ENCODE measurements at places on chromosomes 6 and 20.
A peak's percentile ranks its signal among the peaks of the same experiment; 100 is the strongest.

DNA sequence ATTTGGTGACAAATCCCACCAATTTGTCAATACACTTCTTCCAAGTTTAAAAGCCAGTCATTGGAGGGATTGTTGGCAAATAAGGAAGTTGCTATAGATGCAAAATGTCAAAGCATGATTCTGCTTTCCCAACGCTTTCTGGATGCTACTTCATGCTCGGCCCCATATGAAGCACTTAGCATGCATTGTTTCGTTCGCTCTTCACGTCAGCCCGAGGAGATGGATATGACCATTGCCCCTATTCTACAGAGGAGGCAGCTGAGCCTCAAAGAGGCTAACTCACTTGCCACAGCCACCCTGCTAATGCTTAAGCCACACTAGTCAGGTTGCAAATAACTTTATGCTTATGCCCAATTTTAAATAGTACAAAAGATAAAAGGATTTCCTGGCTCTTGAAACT is 2.8 kb upstream of the NXT1 start:
- DNase-seq, result no peak

- peak; percentile 46 for DNase-seq
These were observed 38.8 kb downstream of the SNX9 start for GRCh38 chr6:157861814-157862213.

DNA sequence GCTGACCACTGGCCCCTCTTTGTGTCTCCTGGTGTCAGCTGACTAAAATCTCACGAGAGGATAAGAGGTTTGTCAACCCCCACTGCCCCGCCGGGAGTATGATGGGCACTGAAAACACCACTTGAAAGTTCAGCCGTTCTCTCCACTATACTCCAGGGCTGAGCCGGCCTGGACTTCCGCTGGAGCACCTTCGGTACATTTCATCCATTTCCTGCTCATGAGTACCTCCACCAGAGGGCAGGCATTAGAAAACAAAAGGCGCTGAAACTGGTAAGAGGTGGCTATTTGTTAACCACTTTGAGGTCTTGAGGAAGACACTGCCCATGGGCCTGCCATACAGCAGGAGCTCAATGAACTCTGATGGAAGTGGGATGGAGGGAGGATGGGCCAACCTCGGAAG is 17.9 kb upstream of the ANKRD60 start:
- peak; percentile 34 for DNase-seq

DNA sequence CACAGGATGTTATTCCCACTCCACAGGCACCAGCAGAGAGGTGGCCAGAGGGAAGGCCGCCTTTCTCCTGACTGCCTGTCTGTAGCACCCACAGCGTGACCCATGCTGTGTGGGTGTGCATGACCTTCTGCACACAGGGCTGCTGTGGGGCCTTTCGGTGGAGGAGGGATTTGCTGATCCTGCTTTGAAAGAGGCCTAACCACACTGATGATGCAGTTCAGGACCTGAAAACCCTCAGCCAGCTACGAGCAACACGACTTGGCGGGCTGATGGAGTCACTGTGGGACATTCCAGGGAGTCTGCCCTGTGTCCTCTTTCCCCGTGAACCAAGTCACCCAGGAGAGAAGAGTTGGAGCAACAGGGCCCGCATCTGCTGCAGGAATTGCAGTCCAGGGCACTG is 49.1 kb downstream of the SYTL3 start:
- DNase-seq, result peak; percentile 11

DNA sequence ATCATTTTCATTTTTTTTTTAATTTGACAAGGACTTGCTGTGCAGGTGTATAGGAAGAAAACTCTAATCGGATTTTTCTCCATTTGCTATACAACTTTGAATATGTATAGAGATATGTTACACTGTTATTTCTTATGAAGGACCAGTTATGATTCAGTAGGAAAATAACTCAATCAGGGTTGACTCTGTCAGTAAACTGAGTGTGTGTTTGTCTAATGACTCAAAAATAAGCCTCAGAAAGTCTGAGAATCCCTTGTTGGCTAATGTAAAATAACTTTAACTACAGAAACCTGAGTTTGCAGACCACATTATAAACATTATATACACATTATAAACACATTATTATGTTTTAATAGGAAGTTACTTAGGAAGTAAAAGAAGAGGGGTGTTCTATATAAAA is 352.6 kb downstream of the RIMS1 start:
- no peak for DNase-seq

GRCh38 chr6:140174524-140174923 is 800.1 kb upstream of the CITED2 start:
- peak; percentile 94 for DNase-seq

DNA sequence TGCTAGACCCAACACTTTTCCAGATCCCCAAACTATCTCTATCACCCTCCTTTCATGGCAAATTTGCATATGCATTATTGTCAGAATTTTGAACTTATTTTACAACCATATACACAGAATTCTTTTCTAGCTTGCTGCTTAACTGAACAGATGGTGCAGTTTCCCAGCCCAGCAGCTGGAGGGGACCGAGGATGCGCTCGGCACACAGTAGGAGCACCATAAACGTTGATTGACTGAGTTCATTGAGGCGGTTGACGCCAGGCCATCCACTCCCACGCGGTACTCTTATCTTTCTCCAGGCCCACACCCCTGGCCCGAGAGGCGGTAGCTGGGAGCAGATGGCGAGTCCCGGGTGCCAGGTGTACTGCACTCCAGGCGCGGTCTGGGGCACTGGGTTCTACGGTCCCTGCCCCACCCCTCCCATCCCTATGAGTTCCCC is 6.8 kb upstream of the SOX4 start:
- DNase-seq, result no peak

- peak; percentile 10 for DNase-seq
These were observed 111.3 kb downstream of the TNFAIP3 start for GRCh38 chr6:137978252-137978896.

- peak; percentile 14 for DNase-seq
These were observed 25.4 kb downstream of the ZKSCAN8 start for GRCh38 chr6:28167068-28167467.
